ENCODE measurements at places on chromosomes 5 and 9.

GRCh38 chr5:122683631-122684030, 91.2 kb upstream of the SNX2 start:
- DNase-seq, result no peak

DNA sequence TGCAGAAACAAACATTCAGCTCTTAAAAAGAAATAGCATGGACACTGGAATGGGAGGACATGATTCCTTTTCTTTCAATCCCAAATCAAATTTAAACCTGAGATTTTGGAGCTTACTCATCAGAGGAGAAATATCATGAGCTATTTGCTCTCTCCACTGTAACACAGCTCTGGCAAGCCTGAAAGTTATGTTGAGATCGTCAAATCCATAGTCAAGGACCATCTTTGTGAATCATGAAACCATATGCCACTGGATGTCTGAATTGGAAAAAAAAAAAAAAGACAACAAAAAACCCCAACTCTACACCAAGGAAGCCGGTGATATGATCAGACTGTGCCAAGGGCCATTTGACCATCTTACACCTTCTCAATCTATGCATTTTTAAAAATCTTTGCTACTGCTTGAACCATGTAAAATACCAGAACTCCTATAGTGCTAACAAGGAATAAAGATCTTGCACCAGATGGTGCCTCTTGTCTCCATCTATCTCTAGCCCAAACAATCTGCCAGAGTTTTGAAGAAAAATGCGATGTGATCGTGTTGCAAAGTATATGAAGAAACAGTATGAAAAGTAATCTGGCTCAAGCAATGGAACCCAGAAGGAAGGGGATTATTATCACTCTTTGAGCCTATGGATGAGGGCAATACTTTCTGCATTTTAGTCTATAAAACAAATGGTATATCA, 138.1 kb upstream of the MEF2C start:
- no peak for DNase-seq

GRCh38 chr9:69593301-69593700, 78.9 kb downstream of the APBA1 start:
- DNase-seq, result no peak

- no peak for DNase-seq
Measured at GRCh38 chr5:89055695-89056085, 172.7 kb upstream of the MEF2C start.

- DNase-seq, result no peak
Measured at GRCh38 chr9:14350754-14351153, 36.8 kb upstream of the NFIB start.

DNA sequence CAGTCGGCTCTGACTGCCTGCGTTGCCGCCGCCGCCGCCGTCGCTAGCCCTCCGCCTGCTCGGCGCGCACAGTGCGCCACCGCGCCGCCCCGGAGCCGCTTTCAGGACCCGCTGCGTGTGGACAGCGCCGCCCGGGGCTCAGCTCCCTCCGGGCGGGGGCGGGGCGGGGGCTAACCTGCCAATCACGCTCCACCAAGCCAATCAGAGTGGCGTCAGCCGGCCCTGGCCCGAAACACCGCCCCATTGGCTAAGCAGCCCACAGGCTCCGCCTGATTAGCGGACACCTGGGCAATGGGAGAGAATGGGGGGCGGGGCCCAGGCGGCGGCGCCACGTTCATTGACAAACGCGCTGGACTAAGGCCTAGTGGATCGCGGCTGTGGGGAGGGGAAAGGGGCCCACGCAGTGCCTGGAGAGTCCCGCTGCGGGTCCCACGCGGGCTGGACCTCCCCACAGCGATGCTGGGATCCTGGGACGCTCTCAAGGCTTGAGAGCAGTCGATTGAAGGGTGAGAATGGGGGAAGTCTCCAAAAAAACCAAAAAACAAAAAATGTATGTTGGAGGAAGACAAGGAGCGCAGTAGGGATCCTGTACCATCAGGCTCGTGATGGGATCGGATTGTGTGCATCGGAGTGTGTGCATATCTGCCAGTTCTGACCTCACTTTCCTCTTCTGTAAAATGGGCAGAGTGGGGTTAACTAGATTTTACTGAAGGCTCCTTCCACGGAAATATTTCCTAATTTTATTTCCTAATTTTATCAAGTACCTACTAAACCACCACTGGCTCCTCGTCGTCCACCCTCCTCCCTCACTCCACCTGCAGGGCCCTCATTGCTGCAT, 6.3 kb downstream of the PAX5 start:
- DNase-seq, result peak; percentile 81

GRCh38 chr5:54317511-54318260, 7.3 kb upstream of the ARL15 start:
- DNase-seq, result no peak

GRCh38 chr5:34930462-34930844, 1.1 kb downstream of the DNAJC21 start:
- peak; percentile 58 for DNase-seq

DNA sequence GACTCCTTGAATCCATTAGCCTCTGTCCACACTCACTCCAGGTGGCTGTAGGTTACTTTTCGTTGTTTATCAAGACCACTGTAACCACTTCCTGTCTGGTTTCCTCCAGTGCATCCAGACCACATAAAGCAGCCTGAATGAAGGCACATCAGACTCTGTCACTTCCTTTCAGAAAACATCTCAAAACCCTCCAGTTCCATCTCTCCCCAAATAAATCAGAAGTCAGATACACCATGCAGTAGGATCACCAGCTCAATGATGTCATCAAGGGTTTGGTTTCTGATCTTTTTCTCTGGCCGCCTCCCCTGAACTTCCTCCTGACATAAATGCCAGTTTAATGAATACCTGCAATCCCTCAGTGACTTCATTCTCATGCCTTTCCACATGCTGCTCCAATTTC, 161.2 kb downstream of the ZNF462 start:
- no peak for DNase-seq

- DNase-seq, result peak; percentile 100
Measured at GRCh38 chr5:40385544-40385943, 294.2 kb upstream of the PTGER4 start.

DNA sequence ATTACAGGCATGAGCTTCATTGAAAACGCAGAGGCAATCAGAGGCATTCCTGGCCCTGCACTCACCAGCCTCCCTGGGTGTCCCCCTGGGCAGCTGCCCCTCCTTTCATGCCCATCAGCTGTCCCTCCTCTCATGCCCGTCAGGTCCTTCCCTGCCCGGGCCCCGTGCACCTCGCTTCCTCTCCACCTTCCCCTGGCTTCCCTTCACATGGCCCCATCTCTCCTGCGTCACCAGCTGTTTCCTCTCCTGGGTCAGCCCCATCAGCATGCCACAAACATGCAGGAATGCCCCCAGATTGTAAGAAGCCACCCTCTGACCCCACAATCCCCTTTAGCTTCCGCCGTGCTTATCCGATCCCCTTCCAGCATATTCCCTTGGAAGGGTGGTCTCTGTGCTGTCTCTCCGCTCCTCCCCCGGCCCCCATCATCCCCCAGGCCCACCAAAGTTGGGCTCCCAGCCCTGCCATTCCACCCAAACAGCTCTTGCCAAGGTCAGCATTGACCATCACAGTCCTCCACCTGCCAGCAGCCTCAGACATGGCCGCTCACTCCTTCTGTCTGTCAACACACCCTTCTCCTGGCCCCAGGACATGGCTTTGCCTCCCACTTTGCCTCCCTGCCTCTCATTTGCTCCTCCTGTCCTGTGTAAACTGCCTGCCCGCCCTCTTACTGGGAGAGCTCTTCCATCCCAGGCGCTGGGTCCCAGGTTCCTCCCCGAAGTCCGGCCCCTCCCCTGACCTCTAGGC, 98.6 kb upstream of the IER5L start:
- no peak for DNase-seq

DNA sequence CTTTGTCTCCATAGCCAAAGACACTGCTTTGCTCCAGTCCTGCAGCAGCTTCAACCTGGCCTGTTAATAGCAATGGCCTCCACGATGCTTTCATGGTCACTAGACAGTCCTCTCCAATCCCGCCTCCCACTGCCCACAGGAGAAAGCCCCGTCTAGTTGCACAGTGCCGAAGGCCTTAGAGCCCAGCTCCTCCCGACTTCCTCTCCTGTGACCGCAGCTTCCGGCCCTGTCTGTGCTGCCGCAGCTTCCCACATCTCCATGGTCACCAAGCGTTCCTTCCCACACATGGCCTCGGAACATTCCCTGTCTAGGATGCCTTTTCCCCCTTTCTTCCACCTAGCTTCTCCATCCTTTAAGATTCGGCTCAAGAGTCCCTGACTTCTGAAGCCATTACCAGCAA, 23.4 kb downstream of the PCA3 start:
- no peak for DNase-seq

- no peak for DNase-seq
Measured at GRCh38 chr9:121160025-121160424, 41.6 kb downstream of the RAB14 start.

Data from PC-9 (cell line).